H1 (cell line): ENCODE measurements at places on chromosomes 4 and X.

- DNase-seq: no peak
- no peak overlapping the region for H3K27ac ChIP-seq
- H3K36me3 ChIP-seq: no peaks in the 10 kb centered on the region
- no peaks in the 10 kb centered on the region for H3K4me1 ChIP-seq
Observed at GRCh38 chr4:161920304-161921052, 243.3 kb downstream of the FSTL5 start.

DNA sequence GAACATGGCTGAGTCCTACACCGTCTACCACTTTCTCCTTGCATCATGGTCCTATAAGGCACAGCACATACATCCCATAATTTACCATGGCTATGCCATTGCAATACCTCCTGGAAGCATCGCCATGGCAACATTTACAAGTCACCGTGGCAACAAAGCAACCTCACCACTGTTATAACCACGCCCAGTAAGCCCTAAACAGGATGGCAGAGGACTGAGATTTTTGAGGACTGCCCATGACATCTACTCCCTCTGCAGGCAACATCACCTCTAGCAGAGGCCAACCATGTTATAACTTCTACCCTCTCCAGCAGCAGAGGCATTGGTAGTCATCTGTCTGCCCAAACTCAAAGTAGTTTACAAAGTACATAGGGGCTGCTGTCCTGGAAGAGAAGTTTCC is 29.7 kb downstream of the BCOR start:
- no peak for DNase-seq
- no peak overlapping the region for H3K27ac ChIP-seq
- no peaks in the 10 kb centered on the region for H3K27me3 ChIP-seq
- no peak overlapping the region for H3K4me3 ChIP-seq

DNA sequence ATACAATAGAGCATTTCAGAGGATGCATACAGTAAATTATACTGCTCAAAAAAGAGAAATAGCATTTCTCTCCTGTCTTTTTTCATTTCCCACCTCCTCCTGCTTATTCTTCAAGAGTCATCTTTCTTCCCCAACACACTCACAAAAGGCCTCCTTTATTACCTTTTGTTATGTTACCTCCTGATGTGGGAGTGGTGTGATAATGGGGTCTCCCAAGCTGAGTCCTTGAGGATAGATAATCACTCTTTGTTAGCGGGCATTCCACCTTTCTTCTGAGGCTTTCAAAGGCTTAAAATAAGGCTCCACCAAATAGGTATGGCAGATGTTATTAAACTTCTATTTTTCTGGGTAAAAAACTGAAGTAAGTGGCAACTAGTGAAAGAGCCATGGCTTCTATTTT is 159.8 kb downstream of the CPEB2 start:
- no peak overlapping the region for H3K27ac ChIP-seq
- H3K27me3 ChIP-seq: no peaks in the 10 kb centered on the region
- H3K4me1 ChIP-seq: no peaks in the 10 kb centered on the region; the same call in 1 of the 2 replicates
- no peak for DNase-seq

GRCh38 chrX:128891554-128891953 is 631.7 kb downstream of the SMARCA1 start:
- H3K27ac ChIP-seq: no peak overlapping the region
- no peak overlapping the region for H3K4me3 ChIP-seq
- H3K27me3 ChIP-seq: no peaks in the 10 kb centered on the region
- DNase-seq: no peak
- H3K4me1 ChIP-seq: no peaks in the 10 kb centered on the region

GRCh38 chr4:10721616-10722015 is 37.0 kb upstream of the CLNK start:
- H3K27ac ChIP-seq: no peak overlapping the region
- no peaks in the 10 kb centered on the region for H3K36me3 ChIP-seq
- DNase-seq: no peak
- H3K4me3 ChIP-seq: no peak overlapping the region
- no peaks in the 10 kb centered on the region for H3K4me1 ChIP-seq
- no peaks in the 10 kb centered on the region for H3K27me3 ChIP-seq

GRCh38 chrX:39772057-39772832 is 325.5 kb downstream of the BCOR start:
- H3K27ac ChIP-seq: 0 out of 2 replicates have a peak overlapping the region, but pooled peaks have one; percentile 45
- DNase-seq: peak; percentile 78
- no peaks in the 10 kb centered on the region for H3K36me3 ChIP-seq
- no peaks in the 10 kb centered on the region for H3K27me3 ChIP-seq
- H3K4me1 ChIP-seq: peaks cover 2% of the 10 kb centered on the region; the same call in 1 of the 2 replicates

- H3K4me3 ChIP-seq: no peak overlapping the region
- no peak for DNase-seq
- no peak overlapping the region for H3K27ac ChIP-seq
- H3K27me3 ChIP-seq: no peaks in the 10 kb centered on the region
- H3K36me3 ChIP-seq: no peaks in the 10 kb centered on the region
Observed at GRCh38 chr4:108052558-108053120, 63.0 kb downstream of the HADH start.

DNA sequence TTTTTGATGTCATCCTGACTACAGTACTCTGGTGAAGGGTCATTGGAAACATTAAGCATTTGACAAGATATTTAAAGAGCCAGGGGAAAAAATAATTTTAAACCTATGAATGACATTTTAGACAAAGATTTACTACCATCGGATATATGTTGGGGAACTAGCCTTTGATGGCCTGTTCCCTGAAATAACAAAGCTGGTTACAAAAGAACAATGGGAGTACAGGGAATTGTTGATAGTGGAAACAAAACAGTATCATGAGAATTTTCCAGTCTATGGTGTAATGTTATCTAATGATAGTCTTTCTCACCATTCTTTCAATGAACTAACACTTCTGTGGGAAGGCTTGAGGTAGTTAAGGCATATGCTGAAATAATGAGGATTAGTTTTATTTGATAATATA is 125.9 kb upstream of the KLHL4 start:
- no peak overlapping the region for H3K27ac ChIP-seq
- no peak for DNase-seq
- H3K36me3 ChIP-seq: no peaks in the 10 kb centered on the region

- H3K4me3 ChIP-seq: peak overlapping the region; percentile 75
- H3K36me3 ChIP-seq: peaks cover 46% of the 10 kb centered on the region; the same call in 1 of the 2 replicates
- no peak overlapping the region for H3K27ac ChIP-seq
- no peak for DNase-seq
- no peaks in the 10 kb centered on the region for H3K27me3 ChIP-seq
Observed at GRCh38 chrX:20140420-20140819, 1.2 kb downstream of the EIF1AX start.

GRCh38 chr4:32043248-32043633 is 1323.1 kb downstream of the PCDH7 start:
- DNase-seq: no peak
- no peaks in the 10 kb centered on the region for H3K36me3 ChIP-seq
- no peak overlapping the region for H3K4me3 ChIP-seq
- no peak overlapping the region for H3K27ac ChIP-seq
- H3K27me3 ChIP-seq: no peaks in the 10 kb centered on the region

DNA sequence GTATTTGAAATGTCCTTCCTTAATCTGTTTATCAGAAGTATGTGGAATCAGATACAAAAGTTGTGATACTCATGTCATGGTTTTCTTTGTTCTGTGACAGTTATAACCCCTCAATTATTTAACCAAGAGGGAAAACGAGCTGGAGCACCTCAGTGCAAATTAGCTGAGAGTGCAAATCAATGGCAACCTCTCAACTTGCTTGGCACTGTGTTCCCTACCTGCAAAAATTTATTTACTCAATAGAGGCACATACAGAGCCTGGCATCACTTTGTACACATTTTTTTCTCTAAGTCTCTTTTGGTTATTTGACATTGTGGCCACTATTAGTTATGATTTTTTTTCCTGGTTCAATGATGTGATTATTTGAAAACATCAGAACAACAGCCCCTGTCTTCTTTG is 186.2 kb downstream of the STIM2 start:
- no peaks in the 10 kb centered on the region for H3K36me3 ChIP-seq
- no peaks in the 10 kb centered on the region for H3K27me3 ChIP-seq
- DNase-seq: no peak
- H3K27ac ChIP-seq: no peak overlapping the region
- no peaks in the 10 kb centered on the region for H3K4me1 ChIP-seq

GRCh38 chr4:25234390-25235370 is 847 bp downstream of the PI4K2B start:
- DNase-seq: peak; percentile 75
- H3K4me1 ChIP-seq: no peaks in the 10 kb centered on the region; the same call in 1 of the 2 replicates
- peak overlapping the region; percentile 95 for H3K4me3 ChIP-seq
- 0 out of 2 replicates have a peak overlapping the region, but pooled peaks have one; percentile 75 for H3K27ac ChIP-seq
- no peaks in the 10 kb centered on the region for H3K36me3 ChIP-seq
- H3K27me3 ChIP-seq: no peaks in the 10 kb centered on the region

DNA sequence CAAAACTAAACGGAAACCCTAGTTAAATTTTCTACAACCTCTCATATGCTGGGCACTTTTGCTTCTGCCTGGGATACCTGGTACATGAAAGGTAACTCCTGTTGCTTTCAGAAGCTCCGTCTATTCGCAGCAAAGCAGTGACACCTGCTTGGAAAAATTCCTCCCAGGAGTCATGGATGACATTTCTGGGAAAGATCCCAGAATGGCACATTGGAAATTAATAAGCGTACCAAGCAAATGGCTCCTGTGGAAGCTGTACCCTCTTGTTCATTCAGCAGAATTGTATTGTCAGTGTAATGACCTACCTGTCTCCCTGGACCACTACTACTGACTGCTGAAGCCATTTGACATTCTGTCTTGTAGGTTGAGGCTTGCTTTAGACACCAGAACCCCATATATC is 349.7 kb upstream of the NOCT start:
- H3K4me3 ChIP-seq: no peak overlapping the region
- peaks cover 11% of the 10 kb centered on the region for H3K4me1 ChIP-seq
- no peaks in the 10 kb centered on the region for H3K27me3 ChIP-seq
- H3K36me3 ChIP-seq: no peaks in the 10 kb centered on the region

GRCh38 chr4:26819026-26819425 is 41.6 kb upstream of the STIM2 start:
- no peak overlapping the region for H3K4me3 ChIP-seq
- DNase-seq: peak; percentile 34
- H3K4me1 ChIP-seq: peaks cover 7% of the 10 kb centered on the region; the same call in 1 of the 2 replicates
- H3K36me3 ChIP-seq: no peaks in the 10 kb centered on the region

GRCh38 chrX:148316446-148316845 is 184.0 kb upstream of the AFF2 start:
- no peaks in the 10 kb centered on the region for H3K4me1 ChIP-seq
- DNase-seq: no peak
- H3K27ac ChIP-seq: no peak overlapping the region
- H3K36me3 ChIP-seq: no peaks in the 10 kb centered on the region
- H3K27me3 ChIP-seq: no peaks in the 10 kb centered on the region

- no peak overlapping the region for H3K27ac ChIP-seq
- H3K4me3 ChIP-seq: no peak overlapping the region
- no peak for DNase-seq
- no peaks in the 10 kb centered on the region for H3K4me1 ChIP-seq
- H3K27me3 ChIP-seq: no peaks in the 10 kb centered on the region
Observed at GRCh38 chrX:22662776-22663175, 337.0 kb upstream of the DDX53 start.

DNA sequence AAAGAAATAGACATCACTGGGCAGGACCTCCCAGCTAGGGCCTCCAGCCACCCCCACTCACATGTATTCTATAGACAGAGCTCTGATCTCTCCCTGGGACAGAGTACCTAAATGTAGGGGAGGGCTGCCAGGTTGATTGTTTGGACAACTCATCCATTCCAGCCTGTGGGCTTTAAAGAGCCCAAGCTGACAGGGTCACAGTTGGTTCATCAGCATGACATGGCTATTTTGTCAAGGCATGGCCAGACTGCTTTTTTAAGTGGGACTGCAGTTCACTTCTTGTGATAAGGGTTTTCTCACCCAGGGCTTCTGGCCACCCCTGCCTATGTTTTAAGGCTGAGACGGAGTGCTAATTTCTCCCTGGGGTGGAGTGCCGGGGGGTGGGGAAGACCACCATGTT is 63.3 kb downstream of the KLHL4 start:
- no peaks in the 10 kb centered on the region for H3K36me3 ChIP-seq
- no peak for DNase-seq
- no peaks in the 10 kb centered on the region for H3K27me3 ChIP-seq
- H3K4me3 ChIP-seq: no peak overlapping the region

GRCh38 chr4:15918484-15919129 is 19.9 kb downstream of the FGFBP1 start:
- no peaks in the 10 kb centered on the region for H3K27me3 ChIP-seq
- H3K36me3 ChIP-seq: no peaks in the 10 kb centered on the region
- no peak for DNase-seq
- no peak overlapping the region for H3K4me3 ChIP-seq
- H3K27ac ChIP-seq: no peak overlapping the region

GRCh38 chr4:709348-709747 is 3.7 kb downstream of the PCGF3 start:
- no peak for DNase-seq
- peaks cover 4% of the 10 kb centered on the region; the same call in 1 of the 2 replicates for H3K4me1 ChIP-seq
- H3K36me3 ChIP-seq: no peaks in the 10 kb centered on the region
- no peak overlapping the region for H3K4me3 ChIP-seq

DNA sequence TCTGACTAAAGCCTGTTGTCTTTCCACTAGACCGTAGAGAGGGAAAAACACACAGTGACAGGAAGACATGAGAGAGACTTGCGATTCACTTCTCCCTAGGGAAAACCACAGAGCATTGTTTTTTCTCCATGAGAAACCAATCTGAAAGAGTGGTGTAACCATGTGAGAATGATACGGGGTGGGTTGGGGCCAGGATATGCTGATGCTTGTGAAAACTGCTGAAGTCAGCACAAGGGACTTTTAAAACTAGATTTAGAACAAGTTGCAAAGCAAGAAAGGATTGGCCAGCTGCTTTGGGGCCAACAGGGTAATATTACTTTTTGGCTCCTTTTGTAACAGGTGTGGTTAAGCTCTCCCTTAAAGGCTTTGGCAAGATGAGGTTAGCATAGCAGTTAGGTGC is 66.1 kb downstream of the NHSL2 start:
- no peak for DNase-seq
- peaks cover 7% of the 10 kb centered on the region; the same call in 1 of the 2 replicates for H3K4me1 ChIP-seq
- no peaks in the 10 kb centered on the region for H3K36me3 ChIP-seq
- H3K4me3 ChIP-seq: no peak overlapping the region

DNA sequence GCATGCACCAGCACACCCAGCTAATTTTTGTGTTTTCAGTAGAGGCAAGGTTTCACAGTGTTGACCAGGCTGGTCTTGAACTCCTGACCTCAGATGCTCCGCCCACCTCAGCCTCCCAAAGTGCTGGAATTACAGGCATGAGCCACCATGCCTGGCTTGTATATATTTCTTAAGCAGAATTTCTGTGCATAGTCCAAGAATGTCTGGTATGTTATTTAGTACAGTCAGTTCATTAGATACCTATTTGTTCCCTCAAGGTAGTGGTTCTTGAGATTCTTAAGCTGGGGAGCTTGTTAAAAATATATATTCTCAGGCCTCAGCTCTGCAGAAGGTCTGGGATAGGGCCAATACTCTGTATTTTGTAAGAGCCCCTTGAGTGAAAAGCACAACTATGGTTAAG is 4.6 kb upstream of the SERTM2 start:
- no peaks in the 10 kb centered on the region for H3K27me3 ChIP-seq
- peaks cover 3% of the 10 kb centered on the region; the same call in 1 of the 2 replicates for H3K4me1 ChIP-seq
- H3K4me3 ChIP-seq: no peak overlapping the region
- no peak overlapping the region for H3K27ac ChIP-seq

- H3K36me3 ChIP-seq: no peaks in the 10 kb centered on the region
- DNase-seq: no peak
- H3K4me3 ChIP-seq: no peak overlapping the region
- no peaks in the 10 kb centered on the region for H3K27me3 ChIP-seq
Observed at GRCh38 chrX:31747411-31747810, 675.6 kb upstream of the FTHL17 start.

- no peak overlapping the region for H3K4me3 ChIP-seq
- no peak for DNase-seq
- no peaks in the 10 kb centered on the region for H3K36me3 ChIP-seq
Observed at GRCh38 chrX:41561045-41561444, 113.9 kb downstream of the NYX start.
